ENCODE measurements at places on chromosomes 6 and 20.

- DNase-seq: no peak
Measured at GRCh38 chr6:145374570-145374969, 360.8 kb downstream of the EPM2A start.

GRCh38 chr20:41480054-41480770 is 113.6 kb upstream of the EMILIN3 start:
- DNase-seq: no peak

- no peak for DNase-seq
Measured at GRCh38 chr6:68054756-68055155, 580.3 kb upstream of the ADGRB3 start.

DNA sequence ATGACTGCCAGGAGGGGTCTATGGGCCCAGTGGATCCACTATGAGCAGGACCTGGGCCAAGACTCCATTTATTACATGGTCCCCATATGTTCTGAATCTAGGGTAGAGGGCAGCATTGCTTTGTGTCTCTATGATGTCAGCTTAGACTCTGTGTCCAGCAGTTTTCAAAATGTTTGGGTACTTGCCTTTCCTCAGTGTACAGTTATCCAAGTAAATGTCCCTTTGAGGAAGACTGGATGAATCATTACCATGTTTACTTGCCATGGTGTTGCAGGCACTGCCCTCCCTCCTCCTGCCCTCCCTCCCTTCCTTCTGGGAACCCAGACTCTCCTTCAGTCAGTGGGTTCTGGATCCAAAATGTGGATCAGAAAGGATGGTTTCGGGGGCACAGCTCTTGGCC is 108.6 kb downstream of the NRN1 start:
- no peak for DNase-seq

GRCh38 chr6:116424001-116424400 is 37.2 kb upstream of the CALHM6 start:
- no peak for DNase-seq

GRCh38 chr6:15108383-15108715 is 137.5 kb upstream of the JARID2 start:
- no peak for DNase-seq

DNA sequence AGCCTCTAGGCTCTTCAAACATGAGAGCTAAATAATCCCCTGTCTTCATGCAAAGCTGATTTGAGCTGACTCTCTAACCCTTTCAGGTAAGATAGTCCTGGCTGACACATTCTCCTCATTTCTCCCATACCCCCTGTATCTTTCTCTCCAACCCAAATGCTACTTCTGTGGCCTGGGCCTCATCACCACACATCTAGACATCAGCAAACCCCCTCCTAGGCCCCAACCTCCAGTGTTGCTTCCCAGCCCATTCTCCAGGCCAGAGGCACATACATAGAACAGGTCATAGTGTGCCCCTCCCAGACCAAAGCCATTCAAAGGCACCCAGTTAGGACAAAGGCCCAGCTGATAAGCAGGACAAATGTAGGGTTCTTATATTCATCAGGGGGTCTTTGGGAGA is 84.9 kb downstream of the ANKRD60 start:
- DNase-seq: no peak

DNA sequence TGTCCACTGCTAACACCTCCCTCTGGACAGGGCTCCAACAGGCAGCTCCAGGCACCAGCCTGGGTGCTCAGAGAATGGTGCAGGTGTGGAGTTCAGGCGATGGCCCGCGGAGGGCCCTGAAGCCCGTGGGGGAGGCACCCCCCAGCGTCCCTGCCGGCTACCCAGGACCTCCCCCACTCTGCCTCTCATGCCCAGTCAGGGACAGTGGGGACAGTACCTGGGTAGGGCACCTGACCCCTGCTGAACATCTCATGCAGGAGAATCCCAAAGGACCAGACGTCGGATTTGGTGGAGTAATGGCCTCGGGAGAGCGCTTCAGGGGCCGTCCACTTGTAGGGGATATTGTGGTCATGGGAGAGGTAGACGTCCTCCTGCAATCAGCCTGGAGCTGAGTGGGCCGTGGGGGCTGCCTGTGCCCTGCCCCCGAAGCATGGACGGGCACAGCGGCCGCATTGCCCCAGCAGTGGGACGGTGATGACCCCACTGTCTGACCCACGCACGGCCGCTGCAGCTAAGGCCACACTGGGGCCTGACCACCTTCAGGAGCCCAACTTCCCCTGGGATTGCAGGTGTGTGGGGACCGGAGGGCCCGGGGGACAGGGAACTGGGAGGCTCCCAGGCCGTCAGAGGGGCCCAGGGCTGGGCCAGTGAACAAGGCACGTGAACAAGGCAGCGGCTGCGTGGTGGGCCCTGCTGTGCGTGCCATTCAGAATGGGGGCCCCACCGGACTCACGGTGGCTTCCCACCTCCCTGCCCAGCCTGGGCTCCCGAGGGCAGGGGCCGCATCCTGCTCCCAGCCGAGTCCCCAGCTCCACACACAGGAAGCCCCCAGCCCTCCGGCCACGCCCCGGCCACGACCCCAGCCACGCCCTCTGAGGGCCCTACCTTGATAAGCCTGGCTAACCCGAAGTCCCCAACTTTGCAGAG is 7.1 kb downstream of the PTK6 start:
- DNase-seq: no peak

DNA sequence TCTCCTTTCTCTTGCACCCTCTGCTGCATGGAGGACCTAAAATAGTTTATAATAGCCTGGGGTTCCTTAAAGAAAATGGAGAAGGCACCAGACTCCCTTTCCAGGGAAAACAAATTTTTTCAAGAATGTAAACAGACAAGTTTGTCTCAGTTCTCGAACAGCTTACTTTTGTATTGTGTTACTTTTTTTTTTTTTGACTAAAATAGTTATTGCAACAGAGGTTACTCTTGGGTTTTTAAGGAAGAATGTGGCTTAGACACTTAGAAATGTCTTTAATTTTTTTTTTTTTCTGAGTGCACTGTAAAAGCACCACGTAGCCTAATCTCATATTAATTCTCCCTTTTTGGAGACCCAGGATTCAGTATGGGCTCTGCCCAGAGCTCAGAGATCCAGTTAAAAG is 148.7 kb upstream of the CARMIL1 start:
- DNase-seq: no peak

GRCh38 chr6:155085582-155086257 is 90.6 kb downstream of the TIAM2 start:
- DNase-seq: no peak

DNA sequence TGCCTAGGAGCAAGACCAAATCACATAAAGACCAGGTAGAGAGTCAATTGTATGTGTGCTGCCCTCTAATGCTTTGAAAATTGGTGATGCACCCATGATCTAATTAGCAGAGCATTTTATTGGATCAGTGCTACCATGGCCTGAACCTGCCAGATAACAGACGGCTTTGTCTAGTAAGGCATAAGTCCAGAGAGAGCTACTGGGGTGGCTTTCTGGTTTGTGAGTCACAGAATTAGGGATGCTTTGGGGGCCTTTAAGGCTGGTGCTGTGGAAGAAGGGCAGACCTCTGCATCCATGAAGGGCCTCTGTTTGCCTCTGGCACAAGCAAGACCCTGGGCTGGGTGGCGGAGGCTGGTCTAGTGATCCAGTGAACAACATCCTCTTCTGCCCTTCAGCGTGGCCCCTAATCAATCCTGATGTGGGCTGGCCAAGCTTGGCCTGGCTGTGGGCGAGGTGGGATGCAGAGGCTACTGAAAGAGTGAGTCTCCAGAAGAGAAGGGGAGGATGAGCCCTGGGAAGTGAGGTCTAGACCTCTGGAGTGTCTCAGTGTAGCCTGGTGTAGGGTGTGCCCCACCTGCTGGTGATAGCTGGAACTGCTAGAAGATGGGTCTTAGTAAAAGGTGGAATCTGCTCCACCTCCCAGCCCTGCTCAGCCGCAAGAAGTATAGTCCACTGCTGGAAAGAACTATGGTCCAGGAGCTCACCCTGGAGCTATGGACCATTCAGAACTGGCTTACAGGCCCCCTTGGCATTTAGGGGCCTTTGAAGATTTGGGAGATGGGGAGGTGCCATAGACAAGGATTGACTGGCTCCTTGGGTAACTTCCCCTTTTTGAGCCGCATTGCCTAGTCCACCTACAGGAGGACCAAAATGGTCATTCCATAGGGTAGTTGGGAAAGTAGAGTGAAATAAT is 36.7 kb upstream of the AAR2 start:
- peak; percentile 71 for DNase-seq

DNA sequence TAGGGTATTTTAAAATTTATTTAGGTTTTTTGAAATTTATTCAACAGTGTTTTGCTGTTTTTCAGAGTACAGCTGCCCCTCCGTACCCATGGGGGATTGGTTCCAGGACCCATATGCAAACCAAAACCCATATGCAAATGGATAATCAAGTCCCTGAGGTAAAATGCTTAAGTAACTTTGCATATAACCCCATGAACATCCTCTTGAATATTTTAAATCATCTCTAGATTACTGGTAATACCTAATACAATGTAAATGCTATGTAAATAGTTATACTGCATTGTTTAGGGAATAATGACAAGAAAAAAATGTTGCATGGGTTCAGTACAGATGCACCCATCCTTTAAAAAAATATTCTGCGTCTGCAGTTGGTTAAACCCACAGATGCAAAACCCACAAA is 547.9 kb upstream of the CDH4 start:
- no peak for DNase-seq

GRCh38 chr20:19314621-19315020 is 102.2 kb downstream of the SLC24A3 start:
- no peak for DNase-seq

- peak; percentile 3 for DNase-seq
Measured at GRCh38 chr6:144104898-144105487, 9.6 kb upstream of the SF3B5 start.

DNA sequence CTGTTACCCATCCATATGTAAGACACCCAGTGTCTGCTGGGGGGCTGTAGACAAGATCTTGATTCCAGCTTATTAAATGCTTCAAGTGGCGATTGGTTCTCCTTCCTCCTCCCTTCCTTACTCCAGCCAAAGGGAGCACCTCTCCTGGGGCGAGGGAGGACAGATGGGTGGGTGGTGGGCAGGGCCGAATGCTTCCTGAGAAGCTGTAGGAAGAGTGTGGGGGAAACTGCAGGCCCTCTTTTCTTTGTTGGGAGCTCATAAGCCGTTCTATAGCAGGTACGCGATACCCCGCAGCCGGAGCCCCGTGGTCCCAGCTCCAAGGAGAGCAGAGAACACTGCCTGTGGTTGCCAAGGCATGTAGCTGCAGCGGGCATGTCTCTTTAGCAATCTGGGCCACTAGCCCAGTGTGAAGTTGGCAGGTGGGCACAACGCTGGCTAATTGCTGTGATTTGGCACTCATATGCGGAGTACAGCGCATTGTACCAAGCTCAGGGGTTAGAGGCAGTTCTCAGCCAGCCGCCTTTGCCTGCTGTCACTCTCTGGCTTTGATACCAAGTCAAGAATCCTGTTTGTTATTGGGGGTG is 14.7 kb upstream of the KCNG1 start:
- DNase-seq: no peak

DNA sequence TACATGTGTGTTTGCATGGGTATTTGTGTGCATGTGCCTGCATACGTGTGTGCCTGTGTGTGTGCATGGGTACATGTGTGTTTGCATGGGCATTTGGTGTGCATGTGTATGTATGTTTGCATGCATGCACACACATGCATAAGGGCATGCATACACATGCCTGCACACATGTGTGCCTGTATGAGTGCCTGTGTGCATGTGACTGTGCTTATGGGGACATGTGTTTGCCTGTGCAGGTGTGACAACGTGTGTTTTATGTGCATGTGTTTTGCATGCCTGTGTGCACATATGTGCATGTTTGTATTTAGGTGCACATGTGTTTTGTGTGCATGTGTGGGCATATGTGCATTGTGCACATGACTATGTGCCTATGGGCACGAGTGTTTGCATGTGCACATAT is 165.7 kb downstream of the ERMARD start:
- no peak for DNase-seq

- DNase-seq: no peak
Measured at GRCh38 chr6:3315841-3316240, 57.1 kb downstream of the PSMG4 start.

GRCh38 chr20:46483879-46484278 is 29.5 kb downstream of the ZNF334 start:
- DNase-seq: no peak

- no peak for DNase-seq
Measured at GRCh38 chr6:134358320-134358719, 40.4 kb upstream of the SGK1 start.

DNA sequence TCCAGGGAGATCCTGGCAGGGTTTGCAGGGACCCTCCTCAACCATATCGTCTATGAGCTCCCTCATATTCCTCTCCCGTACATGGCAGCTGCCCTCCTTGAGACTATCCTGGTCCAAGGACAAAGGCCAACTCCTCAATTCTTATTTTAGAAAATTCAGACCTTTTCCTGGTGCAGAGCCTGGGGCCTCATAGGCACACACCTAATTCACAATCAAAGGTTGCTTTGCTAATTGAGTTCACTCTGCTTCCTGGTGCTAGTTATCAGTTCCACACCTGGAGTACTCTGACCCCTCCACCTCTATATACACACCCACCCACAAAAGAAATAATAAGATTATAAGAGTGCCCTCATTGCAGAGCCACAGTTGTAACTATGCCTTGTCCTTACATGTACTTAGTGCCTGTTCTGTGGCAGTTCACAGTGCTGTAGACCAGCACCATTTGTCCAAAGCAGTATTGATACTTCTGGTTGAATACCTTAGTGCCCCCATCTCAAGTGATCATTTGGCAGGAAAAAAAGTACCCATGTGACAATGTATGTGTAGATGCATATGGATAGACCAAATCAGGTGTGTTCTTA is 38.7 kb downstream of the GSS start:
- DNase-seq: no peak

GRCh38 chr6:37862992-37863391 is 43.5 kb downstream of the ZFAND3 start:
- peak; percentile 18 for DNase-seq

- no peak for DNase-seq
Measured at GRCh38 chr20:2806351-2806701, 5.9 kb upstream of the CPXM1 start.

DNA sequence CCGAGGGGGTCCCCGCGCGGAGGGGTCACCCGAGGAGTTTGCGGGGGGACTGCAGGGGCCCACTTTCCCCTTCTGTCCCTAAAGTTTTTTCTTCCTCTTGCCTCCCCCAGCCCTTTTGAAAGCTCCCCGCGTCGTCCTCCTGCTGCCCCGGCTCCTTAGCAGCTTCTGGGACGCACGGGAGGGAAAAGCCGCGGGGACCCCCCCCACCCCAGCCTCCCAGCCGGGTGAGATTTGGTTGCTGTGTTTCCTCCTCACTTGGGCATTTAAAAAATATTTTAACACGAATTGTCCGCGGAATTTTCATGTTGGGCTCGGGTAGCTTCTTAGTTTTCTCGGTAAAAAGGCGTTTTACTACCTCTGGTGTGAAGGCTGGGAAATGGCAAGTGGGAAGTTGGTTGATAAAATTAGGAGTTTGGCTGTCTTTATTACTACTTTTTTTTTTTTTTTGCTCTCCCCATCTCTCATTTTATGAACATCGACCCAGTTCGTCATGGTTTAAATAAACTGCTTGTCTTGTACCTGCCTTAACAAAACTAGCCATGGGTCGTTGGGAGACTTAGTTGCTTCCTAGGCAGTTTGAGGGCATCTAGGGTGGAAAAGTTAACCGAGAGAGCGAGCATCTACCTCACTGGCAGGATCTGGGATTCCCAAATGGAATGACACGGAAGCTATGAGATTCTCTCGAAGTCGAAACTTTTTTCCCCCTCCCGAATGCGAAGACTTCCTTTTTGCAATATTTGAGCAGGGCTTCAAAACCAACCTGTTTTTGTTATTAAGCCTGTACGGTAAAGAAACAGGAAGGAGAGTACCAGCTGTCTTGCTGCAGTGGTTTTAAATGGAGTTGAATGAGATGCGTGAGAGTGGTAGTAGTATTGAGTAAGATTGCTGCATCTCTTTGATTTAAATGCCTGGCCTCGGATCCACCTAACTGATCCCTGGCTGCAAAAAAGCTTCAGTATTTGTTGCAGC is 868 bp downstream of the NCOA3 start:
- no peak for DNase-seq

Measured in T1000 (cell line).